ENCODE measurements at places on chromosomes 6 and 20.

DNA sequence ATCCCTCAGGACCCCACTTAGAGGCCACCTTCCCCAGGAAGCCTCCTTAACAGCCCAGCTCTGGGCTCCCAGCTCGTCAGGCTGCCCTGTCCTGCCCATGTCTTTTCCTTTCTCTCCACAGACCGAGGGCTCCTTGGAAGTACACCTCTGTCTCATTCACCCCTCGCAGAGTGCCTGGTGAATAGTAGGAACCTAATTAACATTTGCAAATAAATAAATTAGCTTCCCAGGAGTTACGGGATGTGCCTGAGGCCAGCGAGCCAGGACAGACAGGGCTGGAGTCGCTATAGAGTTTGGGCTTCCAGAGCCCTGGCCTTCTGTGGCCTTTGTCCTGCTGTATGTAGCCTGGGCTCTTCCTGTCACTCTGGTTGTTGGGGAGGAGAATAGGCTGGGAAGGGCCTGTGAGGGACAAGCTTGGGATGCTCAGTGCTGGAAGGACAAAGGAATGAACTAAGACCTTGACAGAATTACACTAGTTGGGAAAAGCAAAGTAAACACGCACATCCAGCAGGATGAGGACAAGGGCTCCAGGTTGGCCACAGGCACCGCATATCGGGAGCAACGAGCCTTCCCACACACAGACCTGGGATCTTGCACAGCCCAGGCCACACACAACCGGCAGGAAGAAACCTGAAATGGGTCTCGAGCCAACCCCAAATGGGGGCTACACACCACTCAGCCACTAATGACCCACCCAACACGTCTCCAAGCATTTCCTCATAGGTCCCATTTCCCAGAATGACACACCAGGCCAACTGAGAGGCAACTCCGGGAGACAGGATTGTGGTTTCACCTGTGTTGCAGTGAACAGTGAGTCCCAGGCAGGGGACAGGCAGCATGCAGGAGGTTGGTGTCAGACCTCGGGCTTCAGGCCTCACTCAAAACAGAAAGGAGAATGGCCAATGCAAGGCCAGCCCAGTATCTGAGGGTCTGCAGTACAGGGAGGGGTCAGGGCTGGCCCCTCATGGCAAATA, 9.7 kb downstream of the MAP1LC3A start:
- no peak for DNase-seq

DNA sequence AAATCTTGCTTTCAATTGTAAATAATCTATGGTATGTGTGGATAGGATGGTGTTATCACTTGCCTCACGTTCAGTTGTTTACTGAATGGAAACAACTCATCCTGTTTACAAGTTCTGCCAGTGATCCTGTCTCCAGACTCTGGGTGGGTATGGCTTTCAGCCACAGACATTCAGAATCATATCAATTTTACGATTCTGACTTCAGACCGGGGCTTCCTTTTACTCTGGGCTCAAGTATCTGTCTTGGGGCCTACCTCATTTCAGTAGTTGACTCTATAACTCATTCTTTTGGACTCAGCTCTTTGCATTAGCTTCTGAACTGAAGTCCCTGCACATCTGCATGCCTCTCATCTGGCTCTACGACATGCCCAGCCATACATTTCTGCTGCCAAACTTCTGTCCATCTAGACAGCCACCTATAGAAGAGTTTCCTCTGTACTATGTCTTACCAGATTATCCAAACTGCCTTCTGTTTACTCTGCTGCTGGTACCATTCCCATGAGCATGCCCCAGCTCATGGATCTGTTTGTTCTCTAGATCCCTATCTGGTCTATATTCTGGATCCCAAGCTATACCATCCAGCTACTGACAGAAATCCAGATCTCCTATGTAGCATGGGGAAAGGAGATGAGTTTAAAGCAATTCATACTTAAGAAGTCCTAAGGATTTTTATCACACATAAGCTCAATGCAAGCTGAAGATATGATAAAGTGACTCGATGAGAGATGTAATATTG, 34.3 kb downstream of the FYN start:
- DNase-seq, result no peak

DNA sequence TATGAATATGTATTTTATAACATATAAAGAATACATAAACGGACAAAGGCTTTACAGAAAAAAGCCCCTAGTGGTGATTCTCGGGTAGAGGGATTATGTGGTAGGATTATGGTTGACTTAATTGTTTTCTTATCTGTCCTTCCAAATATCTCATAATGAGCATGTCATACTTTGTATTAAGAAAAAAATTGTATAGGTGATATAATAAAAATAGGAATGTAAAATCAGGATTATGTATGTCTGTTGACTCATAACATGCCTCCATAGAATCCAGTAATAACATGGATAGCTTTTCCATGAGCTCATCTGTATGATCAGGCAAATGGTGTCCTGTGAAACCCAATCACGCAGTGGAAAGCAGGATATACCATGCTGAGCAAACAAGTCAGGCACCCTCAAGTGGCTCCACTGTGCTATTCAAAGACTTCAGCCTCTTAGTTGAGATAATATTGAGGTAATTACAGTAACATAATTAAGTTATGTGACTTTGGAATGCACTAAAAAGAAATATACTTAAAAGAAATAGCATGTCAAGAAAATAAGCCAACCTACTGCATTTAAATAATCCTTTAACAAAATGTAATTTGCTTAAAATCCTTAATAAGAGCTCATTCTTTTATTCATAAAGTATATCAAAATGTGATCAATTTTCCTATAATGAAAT, 39.6 kb upstream of the PRELID3B start:
- DNase-seq, result no peak

DNA sequence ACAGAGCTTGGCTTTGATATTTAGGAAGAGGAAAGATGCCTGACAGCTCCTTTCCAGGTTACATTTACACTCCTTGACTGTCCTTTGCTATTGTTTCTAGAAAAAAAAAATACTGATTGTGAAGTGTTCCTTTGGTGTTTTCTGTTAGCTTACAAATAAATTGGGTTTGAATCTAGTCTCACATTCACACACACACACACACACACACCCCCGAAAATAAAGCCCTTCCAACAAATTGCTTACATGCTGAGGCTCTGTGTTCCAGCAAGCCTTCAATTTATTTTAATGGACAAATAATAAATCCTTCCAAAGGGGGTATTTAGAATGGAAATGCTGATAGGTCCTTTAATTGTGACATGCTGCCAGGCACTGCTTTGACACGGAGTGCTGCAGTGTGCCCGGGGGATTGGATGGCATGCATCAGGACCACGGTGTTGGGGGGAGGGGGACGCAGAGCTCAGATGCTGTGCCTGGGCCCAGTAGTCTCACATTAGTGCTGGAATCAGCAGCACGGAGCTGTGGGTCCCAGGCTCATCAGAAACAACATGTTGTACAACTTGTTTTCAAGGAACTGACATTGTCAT, 199.9 kb downstream of the CD83 start:
- DNase-seq, result no peak

GRCh38 chr6:105641504-105641903, 238.6 kb upstream of the PREP start:
- no peak for DNase-seq

GRCh38 chr6:149218471-149218870, 99.0 kb upstream of the TAB2 start:
- no peak for DNase-seq

GRCh38 chr6:38554700-38555413, 84.9 kb downstream of the BTBD9 start:
- DNase-seq, result no peak

GRCh38 chr20:52275181-52275691, 83.7 kb upstream of the ZFP64 start:
- no peak for DNase-seq

DNA sequence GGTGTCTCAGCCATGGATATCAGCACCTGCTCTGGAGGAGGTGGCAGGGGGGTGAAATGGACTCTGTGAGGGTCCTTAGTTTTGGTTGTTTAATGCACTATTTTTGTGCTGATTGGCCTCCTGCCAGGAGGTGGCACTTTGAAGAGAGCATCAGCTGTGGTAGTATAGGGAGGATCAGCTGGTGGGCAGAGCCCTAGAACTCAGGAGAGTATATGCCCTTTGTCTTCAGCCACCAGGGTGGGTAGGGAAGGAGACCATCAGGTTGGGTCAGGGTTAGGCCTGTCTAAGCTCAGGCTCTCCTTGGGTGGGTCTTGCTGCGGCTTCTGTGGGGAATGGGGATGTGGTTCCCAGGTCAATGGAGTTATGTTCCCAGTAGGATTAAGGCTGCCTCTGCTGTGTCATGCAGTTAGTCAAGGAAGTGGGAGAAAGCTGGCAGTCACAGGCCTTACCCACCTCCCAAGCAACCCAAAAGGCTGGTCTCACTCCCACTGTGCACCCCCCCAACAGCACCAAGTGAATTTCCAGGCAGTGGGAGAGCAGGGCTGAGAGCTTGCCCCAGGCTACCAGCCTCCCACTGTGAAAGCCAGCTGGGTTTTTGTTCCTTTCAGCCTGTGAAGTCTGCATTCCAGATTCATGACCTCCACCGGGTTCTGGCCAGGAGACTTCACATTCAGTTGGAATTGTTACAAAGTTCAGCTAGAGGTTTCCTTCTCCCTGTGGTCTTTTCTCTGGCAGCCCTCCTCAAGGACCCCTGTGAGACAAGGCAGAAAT, 5.7 kb upstream of the OSTM1 start:
- DNase-seq, result no peak

All from activated T-cell treated with anti-CD3 and anti-CD28 coated beads for 24 hours (primary cell).